Coronary artery (tissue), 2 donors: ENCODE measurements at places on chromosomes 16 and 17.

DNA sequence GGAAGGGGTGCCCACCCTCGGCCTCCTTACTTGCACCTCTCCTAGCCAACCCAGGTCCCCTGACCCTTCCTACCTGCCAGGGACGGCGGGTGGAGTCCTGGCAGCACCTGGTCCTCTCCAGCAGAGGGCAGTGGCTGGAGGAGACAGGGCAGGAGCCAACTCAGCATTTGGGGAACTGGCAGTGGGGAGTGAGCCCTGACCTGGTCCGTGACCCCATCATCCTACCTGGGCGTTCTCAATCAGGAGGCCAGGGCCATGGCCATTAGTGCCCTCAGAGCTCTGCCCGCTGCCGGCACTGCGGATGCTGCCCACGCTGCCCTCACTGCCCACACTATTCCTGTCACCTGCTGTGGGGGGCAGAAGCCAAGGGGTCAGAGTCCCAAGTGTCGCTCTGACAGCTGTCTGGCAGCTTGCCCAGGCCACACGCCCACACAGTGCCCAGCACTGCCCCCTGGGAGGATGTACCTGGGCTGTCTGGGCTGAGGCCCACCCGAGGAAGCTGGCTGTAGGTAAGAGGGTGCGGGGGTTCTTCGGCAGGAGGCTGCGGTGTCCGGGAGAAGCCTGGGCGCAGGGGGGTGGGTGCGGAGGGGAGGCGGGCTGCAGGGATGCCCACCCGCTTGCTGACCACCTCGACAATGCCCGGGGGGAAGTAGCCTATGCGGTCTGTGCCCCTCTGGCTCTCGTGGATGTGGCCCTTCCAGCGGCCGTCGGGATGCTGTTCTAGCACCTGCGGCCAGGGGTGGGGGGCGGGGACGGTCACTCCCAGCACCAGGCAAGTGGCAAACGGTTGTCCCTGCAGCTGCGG lies 10.8 kb downstream of the CASKIN2 start:
- no peak for DNase-seq

DNA sequence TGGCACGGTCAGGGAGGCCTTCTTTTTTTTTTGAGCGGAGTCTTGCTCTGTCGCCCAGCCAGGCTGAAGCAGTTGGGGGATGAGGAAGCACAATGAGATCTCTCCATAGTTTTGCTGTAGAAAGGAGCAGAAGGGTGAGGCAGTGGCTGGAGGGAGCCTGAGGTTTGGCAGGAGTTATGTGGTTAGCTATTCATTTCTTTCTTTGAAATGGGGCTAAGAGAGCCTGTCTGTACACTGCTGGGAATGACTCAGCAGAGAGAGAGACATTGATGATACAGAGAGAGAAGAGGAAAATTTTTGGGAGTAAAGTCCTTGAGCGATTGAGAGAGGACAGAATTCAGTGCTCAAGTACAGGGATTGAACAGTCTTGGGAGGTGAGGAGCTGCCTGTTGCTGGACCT lies 22.1 kb downstream of the NOS2 start:
- no peak for DNase-seq

GRCh38 chr16:50259334-50260205 lies 6.8 kb upstream of the ADCY7 start:
- peak; percentile 73 for DNase-seq

GRCh38 chr17:61420745-61421398 lies 21.2 kb downstream of the TBX2 start:
- DNase-seq = no peak

DNA sequence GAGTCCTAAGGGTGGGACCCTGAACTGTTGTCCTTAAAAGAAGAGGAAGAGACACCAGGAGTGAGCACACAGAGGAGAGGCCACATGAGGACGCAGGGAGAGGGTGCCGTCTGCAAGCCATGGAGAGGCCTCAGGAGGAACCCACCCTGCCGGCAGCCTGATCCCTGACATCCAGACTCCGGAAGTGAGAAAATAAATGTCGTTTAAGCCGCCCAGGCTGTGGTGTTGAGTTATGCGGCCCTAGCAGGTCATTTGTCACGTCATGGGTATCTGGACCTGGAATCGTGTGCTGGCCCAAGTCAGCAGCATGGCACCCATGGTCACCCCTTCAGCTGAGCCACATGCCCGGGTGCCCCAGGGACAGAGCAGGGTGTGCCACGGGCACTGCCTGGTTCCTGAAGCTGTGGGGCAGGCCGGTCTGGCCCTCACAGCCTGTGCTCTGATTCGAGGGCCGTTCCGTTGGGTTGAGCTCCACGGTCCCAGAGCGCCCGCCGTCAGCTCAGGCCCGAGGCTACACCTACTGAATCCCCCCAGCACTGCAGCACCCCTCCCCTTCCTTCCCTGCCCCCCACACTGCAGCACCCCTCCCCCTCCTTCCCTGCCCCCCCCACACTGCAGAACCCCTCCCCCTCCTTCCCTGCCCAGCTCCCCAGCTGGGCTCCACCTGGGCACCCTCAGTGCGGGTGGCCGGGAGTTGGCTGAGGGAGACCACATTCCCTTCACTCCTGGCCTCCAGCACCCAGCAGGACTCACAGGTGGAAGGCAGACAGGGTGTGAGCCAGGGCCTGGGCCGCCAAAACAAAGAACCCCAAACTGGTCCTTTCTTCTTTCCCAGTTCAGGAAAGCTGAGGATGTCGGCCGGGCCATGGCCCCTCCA lies 2.7 kb upstream of the CCDC57 start:
- DNase-seq = peak; percentile 76

- DNase-seq = no peak
These were observed 466.5 kb upstream of the MAF start for GRCh38 chr16:80066805-80067580.

DNA sequence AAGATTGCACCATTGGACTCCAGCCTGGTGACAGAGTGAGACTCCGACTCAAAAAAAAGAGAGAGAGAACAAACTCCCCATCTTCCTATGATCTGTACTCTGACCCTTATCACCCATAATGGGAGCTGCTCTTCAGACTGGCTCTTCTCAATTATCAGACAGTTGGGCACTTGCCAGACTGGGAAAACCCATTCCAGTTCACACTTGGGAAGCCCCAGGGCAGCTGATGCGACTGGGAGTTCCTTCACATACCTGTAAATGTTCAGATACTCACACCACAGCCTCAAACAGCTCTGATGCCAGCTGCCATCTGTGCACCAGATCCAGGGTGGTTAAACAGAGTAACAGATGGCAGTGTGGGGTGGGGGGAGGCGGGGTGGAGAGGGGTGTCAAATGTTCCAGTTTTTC lies 23.8 kb upstream of the TMEM101 start:
- DNase-seq = no peak

- DNase-seq = no peak
These were observed 2.7 kb downstream of the PRCD start for GRCh38 chr17:76542566-76542971.

GRCh38 chr17:49197346-49197998 lies 12.9 kb downstream of the GNGT2 start:
- DNase-seq = no peak

- DNase-seq = no peak
These were observed 44.4 kb downstream of the EEF2K start for GRCh38 chr16:22250522-22250921.

GRCh38 chr17:30336369-30337171 lies 2.7 kb upstream of the TMIGD1 start:
- DNase-seq = no peak

- no peak for DNase-seq
These were observed 1.1 kb downstream of the MT2A start for GRCh38 chr16:56609463-56609921.

- no peak for DNase-seq
These were observed 24.6 kb upstream of the LRRC75A start for GRCh38 chr17:16516594-16517051.

DNA sequence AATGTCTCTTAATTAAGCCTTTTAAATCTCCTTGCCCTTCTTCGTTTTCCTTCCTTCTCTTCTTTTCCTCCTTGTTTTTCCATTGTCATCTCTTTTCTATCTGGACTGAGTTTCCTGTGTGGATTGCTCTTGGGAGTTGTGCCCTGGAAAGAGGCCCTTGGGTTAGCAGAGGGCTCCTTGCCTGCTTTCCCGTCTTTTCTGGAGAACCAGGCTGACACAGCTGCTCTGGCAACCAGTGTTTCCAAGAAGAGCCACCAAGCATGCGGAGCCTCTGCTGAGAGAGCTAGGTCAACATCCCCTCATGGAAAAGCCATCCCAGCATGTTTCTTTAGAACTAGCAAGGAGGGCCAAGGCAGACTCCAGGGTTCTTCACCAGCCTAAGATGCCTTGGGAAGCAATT lies 75.4 kb downstream of the HLF start:
- DNase-seq = no peak

DNA sequence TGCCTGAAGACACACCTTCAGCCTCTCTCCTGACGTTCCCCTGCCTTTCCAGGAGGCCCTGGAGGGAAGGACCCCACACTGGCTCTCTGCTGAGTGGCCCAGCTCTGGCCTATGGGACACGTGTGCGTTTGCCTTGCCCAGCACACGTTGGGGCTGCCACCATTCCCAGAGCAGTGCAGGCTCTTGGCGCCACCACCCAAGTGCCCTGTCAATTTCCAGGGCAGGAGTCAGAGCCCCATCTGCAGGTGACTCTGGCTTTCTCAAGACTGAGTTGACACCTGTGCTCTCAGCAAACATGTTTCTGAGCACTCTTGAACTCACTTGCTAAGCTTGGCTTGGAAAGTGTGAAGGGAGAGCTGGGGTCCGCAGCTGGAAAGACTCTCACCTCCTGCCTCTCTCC lies 4.7 kb upstream of the IRF8 start:
- DNase-seq = no peak

GRCh38 chr17:61088556-61088955 lies 311.1 kb upstream of the TBX2 start:
- no peak for DNase-seq

DNA sequence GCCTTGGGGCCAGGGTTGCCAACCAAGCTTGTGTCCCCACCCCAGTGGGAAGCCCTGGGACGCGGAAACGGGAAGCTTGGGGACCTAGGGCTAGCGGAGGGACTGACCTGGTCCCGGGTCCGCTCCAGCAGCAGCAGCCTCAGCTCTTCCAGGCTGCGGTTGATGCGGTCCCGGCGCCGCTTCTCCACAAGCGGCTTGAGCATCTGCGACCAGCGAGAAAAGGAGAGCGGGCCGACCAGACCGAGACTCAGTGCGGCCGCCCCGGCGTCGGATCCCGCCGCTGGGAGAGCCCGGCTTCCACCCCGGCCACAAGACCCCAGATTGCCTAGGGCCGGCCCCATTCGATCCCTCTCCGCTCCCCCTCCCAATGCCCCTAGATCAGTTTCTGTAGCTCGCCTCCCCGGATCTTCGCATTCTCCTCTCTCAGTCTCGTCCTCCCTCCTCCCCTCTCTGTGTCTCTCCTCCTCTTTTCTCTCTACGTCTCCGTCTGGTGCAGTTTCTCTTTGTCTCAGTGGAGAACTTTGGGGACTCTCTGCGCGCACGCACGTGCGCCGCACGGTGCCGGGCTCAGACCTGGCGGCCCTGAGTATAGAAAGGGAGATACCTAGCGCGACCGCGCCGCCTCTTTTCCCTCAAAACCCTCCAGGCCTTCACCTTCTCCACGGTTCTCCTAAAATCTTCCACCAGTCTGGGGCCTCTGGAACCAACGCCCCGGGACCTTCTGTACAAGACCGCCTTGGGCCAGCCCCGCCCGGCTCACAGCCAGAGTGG lies 797 bp downstream of the HES7 start:
- peak; percentile 79 for DNase-seq

DNA sequence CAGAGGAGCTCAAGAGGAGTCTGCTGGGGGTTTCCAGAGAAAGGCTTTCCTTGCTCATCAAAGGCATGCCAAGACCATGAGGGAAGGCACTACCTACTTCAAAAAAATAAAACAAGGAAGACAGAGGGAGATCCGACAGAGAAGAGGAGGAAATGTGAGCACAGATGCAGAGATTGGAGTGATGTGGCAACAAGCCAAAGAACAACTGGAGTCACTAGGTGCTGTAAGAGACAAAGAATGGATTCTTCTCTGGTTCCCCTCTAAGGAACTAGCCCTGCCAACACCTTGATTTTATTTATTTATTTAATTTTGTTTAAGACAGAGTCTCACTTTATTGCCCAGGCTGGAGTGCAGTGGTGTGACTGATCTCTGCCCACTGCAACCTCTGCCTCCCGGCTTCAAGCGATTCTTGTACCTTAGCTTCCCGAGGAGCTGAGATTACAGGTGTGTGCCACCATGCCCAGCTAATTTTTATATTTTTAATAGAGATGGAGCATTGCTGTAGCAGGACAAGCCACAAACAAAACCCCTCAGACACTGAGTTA lies 13.8 kb upstream of the ACSF2 start:
- no peak for DNase-seq

GRCh38 chr17:45338996-45339535 lies 22.2 kb upstream of the MAP3K14 start:
- peak; percentile 62 for DNase-seq

GRCh38 chr16:85005285-85006069 lies 5.9 kb downstream of the ZDHHC7 start:
- DNase-seq = no peak

- DNase-seq = peak; percentile 69
These were observed 2.0 kb downstream of the TP53I13 start for GRCh38 chr17:29570521-29570920.

GRCh38 chr16:72401084-72401361 lies 229.1 kb upstream of the PMFBP1 start:
- DNase-seq = no peak

GRCh38 chr17:7249214-7249613 lies 2.3 kb downstream of the CTDNEP1 start:
- DNase-seq = no peak

DNA sequence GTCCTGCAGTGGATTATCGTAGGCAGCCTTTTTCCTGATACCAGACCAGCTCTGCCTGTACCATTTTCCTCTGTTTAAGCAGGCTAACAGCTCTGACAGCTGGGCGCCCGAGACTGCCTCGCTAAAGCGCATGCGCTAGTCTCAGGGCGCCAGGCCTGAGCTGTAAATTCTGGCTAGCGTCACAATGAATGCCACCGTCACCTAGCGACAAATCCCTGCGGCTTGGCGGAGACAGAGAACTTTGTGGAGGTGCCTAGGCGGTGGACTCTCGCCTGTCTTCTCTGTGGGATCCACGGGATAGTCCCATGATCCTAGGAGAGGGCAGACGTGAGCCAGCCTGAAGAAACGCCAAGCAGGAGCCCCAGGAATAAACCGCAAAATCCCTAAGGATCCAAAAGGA lies 573.9 kb downstream of the KCNJ18 start:
- no peak for DNase-seq

DNA sequence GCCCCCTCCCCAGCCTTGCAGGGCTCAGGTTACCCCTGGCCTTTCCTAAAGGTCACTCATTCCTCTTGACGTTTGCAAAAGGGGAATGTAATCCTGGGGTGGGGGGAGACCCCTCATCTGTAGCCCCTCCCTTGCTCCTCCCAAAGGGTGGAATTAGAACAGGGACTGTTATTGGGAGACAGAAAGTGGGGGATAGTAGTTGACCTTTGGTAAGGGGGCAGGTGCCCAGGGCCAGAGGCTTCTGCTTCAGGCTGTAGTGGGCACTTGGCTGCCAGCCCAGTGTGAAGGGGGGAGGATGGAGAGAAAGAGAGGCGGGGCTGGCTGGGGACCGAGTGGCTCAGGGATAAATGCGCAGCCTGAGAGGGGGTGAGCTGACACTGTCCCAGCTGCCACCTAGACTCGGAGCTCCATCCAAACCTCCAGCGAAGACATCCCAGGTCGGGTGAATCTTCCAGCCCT lies at the start of gene ENO3:
Gene ENO3 (plus strand): TSS at position 374 of the 459 bp plus-strand sequence. CDS start 711 bp downstream, outside the sequence.
- DNase-seq = no peak

GRCh38 chr16:11621920-11622651 lies 35.4 kb upstream of the LITAF start:
- DNase-seq = no peak

GRCh38 chr16:30740364-30741251 lies 7.6 kb upstream of the PHKG2 start:
- peak; percentile 85 for DNase-seq

- no peak for DNase-seq
These were observed 17.1 kb upstream of the VWA3A start for GRCh38 chr16:22075043-22075757.
